ENCODE measurements at places on chromosomes 1 and 21.

- no peak for DNase-seq
Observed at GRCh38 chr1:78645723-78646122, 3.9 kb upstream of the IFI44 start.

GRCh38 chr21:14744368-14744767 lies 198.3 kb upstream of the SAMSN1 start:
- DNase-seq: no peak

DNA sequence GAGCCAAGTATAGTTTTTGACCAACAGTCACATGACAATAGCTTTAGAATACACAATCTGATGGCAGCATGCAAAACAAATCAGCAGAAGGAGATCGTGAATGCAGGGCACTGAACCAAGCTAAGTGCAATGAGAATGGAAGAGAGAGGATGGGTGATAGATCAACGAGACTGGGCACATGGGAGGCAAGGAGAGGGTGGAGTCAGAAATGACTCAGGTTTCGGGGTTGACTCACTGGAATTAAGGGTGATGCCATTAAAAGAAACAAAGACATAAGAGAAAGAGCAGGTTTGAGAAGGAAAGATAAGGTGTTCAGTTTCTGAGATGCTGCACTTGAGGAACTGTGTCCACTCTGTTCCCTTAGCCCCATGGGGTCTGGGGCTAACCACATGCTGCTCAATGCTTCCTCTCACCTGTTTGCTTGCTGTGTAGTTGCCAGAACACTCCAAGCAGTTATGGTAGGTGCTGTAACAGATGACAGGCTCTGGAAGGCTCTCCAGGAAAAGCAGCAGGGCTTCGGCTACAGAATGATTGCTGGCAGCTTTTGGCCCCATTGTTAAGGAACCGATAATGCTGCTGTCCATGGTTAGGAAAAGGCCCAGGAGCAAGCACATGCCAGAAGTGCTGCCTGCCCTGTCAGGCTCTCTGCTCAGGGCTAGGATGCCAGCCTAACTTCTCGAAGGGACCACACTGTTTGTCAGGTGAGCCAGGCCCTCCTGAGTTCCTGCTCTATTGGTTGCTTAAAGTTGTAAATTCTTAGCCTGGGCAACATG lies 6.1 kb upstream of the MTF1 start:
- DNase-seq: no peak

GRCh38 chr1:30196457-30196856 lies 526.9 kb downstream of the MATN1 start:
- DNase-seq: no peak

- DNase-seq: no peak
Observed at GRCh38 chr1:228465141-228465540, 22.0 kb upstream of the RNF187 start.

DNA sequence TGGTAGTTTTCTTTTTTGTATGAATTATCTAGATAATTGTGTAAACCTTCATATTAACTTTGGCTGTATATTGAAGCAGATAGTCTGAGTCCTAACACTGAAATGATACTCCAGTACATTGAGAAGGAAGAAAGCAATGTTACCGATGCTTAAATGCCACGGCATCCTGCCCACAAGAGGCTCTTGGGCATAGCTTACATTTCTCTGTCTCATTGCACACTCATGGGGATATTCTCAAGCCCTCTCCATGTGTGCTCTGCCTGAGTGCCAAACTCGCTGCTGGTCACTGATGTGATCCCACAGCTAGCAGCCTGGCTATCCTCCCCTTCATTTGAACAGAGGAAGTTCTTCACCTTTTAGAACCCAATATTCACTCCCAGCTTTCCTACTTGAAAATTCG lies 179.4 kb downstream of the TGFB2 start:
- no peak for DNase-seq

GRCh38 chr1:203448521-203449061 lies 27.0 kb upstream of the PRELP start:
- no peak for DNase-seq

DNA sequence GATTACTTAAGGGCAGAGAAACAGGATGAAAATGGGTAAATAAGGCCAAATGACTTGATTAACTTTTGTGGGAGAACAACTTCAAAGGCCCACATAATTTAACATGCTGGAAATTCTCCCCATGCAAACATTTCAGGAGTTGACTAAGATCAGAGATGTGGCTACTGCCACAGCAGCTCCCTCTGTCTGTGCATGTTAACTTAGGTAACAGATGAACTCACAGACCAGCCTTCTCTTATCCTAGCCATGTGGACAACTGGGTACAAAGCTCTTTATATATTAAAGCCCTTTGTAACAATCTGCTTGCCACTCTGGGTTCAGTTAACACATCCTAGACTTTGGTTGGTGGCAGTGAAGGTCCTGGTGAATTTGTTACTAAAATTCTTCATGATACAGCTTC lies 33.2 kb downstream of the BEND5 start:
- DNase-seq: no peak

DNA sequence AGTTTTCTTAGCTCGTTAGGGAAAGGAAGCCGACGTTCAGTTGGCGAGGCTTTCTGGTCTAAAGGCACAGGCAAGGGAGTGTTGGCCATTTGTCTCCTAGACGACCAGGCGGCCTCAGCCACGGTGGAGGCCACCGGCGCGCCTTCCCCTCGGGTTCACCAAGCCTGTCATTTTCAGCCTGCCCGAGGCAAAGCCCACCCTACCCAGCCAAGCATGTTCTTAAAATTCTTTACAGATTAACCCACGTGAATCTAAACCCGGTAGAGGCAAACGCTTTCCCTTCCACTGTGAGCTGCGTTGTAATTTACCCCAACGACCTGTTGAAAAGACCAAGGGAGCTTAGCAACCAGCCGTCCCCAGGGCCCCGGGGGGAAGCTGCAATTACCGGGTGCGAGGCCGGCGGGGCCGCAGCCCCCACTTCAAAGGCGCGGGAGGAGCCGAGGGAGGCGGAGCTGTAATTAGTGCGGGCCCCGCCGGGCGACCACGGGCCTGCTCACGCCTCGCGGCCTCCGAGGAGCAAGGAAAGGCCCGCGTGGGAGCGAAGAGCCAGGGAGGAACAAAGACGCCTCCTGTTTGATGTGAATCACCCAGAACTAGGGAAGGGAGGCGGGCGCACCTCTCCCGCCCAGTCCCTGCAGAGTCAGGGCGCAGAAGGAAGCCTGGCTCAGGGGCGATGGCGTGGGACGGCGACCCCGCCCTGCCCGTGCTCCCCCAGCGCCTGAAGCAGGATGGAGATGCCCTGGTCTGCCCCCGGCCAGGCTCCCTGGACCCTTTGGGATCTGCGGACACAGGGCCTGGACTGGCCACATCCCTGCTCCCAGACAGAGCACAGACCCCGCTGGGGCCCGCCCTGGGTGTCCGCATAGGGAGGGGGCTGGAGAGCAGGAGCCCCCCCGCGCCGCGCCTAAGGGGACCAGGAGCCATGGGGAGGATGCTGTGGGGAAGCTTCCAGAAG lies 12.1 kb upstream of the TSPEAR start:
- no peak for DNase-seq

GRCh38 chr1:178060789-178061556 lies 32.9 kb upstream of the RASAL2 start:
- DNase-seq: no peak

GRCh38 chr1:201659572-201659971 lies 120.6 kb downstream of the NAV1 start:
- no peak for DNase-seq

- DNase-seq: no peak
Observed at GRCh38 chr1:197277166-197277565, 9.1 kb downstream of the CRB1 start.

DNA sequence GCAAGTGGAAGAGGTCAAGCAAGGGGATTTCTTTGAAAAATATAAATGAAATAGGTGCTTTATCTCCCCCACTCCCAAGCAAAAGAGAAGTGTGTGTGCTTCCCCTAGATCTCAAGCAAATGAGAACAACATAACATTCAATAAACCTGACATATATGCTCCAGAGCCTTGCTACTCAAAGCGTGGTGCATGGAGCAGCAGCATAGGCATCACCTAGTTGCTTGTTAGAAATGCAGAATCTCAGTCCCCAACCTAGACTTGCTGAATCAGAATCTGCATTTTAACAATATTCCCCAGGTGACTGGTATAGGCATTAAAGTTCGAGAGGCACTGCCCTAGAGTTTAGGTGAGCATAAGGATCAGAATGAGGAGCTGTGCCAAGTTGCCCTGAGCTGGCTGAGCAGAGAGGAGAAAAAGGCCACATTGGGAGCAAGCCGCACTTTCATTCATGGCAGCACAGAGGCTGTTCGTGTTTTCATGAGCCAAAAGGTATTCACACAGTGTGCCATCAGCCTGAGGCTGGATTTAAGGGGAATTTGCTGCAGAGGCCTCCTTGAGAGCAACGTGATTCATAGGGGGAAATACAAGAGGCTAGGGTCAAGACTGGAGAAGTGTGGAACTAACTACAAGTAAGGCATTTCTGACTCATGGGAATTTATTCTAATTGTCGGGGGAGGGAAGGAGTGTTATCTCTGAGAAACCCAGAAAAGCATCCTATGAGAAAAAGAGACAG lies 14.3 kb upstream of the LPAR3 start:
- no peak for DNase-seq

DNA sequence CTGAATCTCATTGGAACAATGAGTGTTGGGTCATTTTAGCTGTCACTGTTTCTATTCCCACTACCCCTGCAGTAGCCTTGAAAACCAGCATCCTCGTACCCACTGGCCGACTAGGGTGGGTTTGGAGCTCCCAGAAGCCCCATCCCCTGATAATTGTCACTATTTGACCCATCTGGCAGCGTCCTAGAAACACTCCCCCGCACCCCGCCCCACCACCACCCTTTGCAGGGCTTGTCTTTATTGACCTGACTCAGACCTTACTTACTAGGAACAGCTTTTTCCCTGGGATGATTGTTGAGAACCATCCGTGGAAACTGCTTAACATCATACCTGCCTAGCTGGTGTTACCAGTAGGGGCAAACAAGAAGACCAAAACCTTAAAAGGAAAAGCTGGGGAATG lies 28.4 kb upstream of the AGPAT3 start:
- DNase-seq: no peak

GRCh38 chr1:179195376-179195775 lies 34.1 kb downstream of the ABL2 start:
- DNase-seq: no peak

GRCh38 chr1:215529111-215529510 lies 38.0 kb upstream of the KCTD3 start:
- DNase-seq: no peak

- no peak for DNase-seq
Observed at GRCh38 chr21:26238646-26239045, 68.1 kb upstream of the APP start.

DNA sequence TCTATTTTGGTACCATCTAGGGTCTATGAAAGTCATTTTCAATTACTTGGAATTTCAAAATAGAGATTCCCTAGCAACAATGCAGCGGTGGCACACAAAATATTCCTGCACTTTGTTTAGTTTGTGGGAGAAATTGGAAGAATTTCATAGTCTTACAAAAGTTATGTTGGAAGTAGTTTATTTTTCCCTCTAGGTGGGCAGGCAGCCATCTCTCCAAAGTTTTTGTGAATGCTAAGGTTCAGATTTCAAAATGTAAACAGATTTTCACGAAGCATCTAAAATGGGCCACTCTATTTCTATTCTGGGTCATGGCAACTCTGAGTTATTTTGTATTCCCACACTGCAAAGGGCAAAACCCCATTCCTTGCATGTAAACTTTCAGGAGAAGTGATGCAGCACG lies 8.0 kb downstream of the SMCP start:
- no peak for DNase-seq

- no peak for DNase-seq
Observed at GRCh38 chr1:112344754-112345423, 51.1 kb upstream of the CTTNBP2NL start.

DNA sequence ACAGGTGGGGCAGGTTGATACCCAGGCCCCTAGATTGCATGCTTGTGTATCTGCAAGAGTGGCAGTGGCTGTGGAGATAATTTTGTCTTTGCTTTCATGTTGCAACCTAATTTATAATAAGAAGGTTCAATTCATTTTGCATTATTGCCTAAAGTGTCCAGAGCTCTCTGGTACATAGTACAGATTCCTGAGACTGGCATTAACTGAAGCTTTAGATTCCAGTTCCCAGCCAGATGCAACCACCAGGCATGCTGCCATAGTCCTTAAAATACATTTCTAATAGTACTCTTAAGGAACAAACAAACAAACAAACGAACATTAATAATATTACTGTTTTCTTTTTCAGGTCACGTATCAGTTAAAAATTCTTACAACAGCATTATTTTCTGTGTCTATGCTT lies 36.9 kb downstream of the SLC35A3 start:
- no peak for DNase-seq

DNA sequence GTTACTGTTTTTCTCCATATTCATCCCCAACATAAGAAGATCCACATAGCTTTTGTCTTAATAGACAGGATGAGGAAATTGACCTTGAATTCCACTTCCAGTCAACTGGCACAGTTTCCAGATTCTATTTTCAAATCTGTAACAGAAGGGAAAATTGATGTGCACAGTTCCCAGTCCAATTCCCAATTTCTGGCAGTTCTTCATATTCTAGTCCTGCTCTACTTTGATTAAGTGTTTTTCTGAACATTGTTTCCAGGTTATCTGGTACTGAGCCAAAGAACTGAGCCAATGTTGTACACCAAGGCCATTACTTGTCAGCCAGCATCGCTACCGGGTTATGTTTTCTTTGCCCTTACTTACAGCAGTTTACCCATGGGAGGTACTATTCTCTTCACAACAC lies 1755.4 kb downstream of the PLA2G4A start:
- no peak for DNase-seq

- DNase-seq: no peak
Observed at GRCh38 chr1:36092798-36093185, 4.1 kb downstream of the ADPRS start.

DNA sequence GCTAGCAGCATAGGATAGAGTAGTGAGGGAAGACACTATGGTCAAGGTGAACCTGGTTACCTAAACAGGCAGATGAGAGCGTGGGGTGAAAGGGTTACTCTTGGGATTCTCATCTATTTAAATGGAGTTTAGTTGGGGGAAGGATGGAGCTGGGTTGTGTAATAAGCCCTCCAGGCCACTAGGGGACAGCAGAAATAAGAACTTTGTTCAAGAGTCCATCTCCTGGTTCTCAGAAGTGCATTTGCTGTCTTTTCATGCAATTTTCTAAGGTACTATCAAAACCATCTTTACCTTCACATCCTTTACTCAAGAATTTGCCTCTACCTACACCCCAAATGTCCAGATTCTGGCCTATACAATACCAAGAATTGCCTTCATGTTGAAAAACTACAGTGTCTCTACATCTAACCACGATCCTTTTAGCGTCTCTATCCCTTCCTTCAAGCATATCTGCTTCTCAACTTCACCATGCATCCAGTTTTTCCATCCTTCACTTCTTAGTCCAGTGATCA lies 28.0 kb downstream of the SLAMF1 start:
- no peak for DNase-seq

GRCh38 chr1:228923973-228924686 lies 188.9 kb downstream of the RHOU start:
- DNase-seq: no peak

- DNase-seq: peak; percentile 34
Observed at GRCh38 chr21:45555557-45556301, 13.5 kb upstream of the SLC19A1 start.
